ENCODE measurements at places on chromosomes 7 and 10.

DNA sequence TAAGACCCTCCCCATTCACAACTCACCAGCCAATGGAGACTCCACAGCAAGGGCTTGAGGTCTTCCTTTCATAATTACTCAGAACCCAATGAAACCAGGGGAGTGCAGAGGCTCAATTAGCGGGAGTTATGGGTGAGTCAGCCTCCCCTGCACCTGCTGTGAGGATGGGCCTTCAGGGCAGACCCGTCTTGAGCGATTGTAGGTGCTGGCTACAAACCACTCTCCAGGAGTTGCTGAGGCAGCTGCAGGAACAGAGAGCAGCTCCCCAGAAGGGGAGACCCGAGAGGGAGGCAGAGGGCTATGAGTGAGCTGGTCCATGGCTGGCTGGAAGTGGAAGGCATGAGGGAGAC is 58.5 kb upstream of the SORCS3 start:
- no peak for DNase-seq

GRCh38 chr7:139108266-139109187 is 993 bp downstream of the ZC3HAV1 start:
- peak; percentile 18 for DNase-seq

DNA sequence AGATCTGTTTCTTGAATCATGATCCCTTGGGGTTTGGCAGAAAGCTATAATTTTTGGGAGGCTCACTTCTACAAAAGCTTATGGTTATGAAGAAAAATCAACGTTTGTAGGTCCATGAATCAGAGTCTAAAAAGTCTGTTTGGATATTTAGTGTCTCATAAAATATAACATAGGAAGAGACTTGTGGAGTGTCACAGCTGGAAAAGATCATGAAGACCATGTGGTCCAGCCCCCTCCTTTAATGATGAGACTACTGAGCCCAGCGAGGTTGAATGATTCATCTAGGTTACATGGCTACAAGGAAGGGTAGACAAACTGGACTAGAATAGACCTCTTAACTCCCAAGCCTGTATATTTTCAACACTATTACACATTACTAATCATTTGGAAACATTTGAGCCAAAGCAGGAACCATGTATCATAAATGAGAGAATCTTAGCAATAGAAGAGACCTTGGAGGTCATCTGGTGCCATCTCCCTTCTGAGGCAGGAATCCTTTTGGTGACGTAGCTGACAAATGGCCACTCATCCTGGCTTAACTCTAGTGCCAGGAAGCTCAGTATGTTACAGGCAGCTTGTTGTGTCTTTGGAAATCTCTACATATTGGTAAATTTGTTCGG is 152.5 kb downstream of the CREB5 start:
- DNase-seq = peak; percentile 18

DNA sequence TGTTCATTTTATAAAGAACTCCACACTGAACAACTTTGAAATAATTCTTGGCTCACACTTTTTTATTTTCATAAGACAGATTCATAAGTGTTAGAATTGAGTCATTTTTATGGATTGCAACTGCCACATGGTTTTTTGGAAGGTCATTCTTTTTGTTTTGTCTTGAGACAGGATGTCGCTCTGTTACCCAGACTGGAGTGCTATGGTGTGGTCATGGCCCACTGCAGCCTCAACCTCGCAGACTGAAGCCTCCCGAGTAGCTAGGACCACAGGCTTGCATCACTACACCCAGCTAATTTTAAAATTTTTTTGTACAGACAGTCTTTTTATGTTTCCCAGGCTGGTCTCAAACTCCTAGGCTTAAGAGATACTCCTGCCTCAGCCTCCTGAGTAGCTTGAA is 20.3 kb downstream of the BMS1 start:
- DNase-seq = no peak

DNA sequence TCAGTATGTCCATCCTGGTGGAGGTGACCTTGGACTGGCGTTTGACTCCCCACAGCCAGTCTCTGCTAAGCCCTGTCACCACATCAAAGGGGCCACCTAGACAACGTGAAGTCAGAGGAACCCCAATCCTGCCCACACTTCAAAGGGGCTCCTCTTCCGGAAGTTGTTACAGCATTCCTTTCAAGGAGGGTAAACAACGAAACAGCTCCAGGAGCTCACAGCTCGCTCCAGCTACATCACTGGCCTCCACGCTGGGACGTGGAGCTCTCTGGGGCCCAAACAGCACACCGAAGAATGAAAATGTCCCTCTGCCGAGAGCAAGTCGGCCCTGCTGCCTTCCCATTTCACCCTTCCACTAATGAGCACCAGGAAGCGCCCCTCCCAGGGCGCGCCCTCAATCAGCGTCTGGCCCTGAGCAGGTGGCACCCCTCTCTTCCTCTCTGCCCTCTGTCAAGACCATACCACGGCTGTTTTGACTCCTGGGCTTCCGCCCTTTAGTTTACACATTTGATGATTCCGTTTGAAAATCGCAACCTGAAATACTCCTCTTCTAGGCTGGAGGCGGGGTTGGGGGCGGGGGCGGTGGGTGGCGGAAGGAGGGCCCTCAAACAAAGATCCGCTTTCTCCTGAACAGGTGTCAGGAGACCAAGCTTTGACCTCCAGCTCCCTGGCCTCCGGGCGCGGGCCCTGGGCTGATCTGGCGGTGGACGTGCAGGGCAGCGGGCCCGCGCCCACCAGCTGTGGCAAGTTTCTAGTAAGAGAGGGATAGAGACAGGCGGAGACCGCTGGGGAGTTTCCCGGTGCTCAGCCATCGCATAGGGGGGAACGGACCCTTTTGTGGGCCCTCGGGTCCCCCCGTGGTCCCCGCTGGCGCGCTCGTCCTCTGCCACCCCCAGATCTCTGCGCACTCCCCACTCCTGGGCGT is 53.1 kb upstream of the KDM7A start:
- no peak for DNase-seq

GRCh38 chr10:97267671-97268070 is 24.8 kb downstream of the ARHGAP19 start:
- no peak for DNase-seq

- no peak for DNase-seq
Measured at GRCh38 chr7:18680576-18680975, 185.0 kb downstream of the HDAC9 start.

DNA sequence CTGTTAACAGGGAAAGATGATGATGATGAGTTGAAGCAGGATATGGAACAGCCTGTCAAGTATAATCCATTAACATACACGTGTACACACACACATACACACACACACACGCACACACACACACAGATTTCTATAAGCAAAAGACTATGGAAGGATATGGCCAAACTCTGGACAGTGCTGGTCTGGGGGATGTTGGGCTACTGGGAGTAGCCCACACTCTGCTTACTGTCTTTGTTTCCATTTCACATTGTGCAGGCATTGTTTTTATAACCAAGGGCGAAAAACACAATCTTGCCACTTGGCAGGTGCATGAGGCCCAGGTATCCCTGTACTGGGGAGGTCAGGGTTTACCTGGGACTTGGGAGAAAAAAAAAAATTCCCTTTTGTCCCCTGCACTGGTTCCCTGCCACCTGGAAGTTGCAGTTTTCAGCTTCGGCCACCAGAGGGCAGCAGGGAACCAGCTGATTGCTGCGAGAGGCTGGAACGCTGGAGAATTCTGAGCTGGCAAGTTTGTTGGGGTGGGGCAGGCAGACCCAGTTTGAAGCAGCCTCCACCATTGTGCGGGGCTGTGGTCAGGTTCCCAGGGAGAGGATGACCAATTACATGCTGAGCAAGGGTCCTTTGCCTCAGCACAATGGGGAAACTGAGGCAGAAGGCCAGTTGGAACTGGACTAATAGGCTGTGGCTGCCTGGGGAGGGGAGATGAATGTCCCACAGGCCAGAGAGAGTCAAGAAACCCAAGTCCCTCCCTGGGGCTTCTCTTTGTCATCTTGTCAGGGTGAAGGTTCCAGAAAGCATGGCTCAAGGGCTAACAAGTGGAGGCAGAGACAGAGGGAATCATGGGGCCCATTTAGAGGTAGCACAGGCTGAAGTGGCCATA is 27.3 kb downstream of the PPIF start:
- peak; percentile 85 for DNase-seq

- no peak for DNase-seq
Measured at GRCh38 chr10:128541926-128542475, 415.8 kb upstream of the MKI67 start.

GRCh38 chr7:26645121-26645520 is 219.3 kb downstream of the SKAP2 start:
- DNase-seq = no peak

DNA sequence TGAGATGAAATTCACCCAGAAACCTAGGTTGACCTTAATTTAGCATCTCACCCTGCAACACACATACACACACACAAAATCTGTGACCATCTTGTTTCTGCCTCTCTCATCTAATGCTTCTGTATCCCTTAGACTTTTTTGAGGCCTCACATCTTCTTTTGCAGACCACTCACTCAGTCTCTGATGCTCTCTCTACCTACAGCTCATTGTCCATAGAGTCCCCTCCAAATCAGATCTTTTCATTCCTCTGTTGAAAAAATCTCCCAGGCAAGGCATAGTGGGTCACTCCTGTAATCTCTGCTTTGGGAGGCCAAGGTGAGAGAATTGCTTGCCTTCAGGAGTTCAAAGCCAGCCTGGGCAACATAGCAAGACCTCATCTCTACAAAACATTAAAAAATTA is 17.6 kb upstream of the PAX2 start:
- no peak for DNase-seq
